ENCODE measurements at places on chromosomes 7 and 10.

DNA sequence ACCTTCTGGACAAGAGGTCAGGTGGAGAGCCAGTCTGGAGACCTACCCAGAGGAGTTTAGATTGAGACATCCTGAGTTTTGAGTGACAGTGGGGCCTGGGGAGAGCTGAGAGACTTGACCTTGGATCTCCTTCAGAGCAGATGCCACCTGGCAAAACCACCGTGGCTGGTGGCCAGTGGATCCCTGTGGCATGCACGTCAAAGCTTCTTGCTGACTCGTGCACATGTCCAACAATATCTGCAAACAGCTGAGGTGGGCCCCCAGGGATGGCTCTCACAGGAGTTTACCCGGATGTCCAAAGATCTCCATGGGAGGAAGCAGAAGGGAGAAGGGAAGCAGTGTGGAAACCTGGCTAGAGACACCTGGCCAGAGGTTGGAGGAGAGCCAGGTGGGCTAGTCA lies 230.5 kb downstream of the FANK1 start:
- DNase-seq = no peak

GRCh38 chr10:71187600-71187999 lies 24.8 kb upstream of the UNC5B start:
- DNase-seq = no peak

DNA sequence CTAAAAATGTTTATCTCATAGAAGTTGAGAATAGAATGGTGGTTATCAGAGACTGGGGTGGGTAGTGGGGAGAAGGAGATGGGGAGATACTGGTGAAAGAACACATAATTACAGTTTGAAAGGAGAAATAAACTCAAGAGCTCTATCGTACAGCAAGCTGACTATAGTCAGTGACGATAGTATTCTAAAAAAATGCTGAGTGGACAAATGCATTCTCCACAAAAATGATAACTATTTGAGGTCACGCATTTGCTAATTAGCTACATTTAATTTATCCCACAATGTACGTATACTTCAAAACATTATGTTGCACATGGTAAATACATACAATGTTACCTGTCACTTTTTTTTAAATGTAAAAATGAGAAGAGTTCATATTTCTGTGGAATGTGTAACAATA lies 507.7 kb downstream of the CALN1 start:
- no peak for DNase-seq

- DNase-seq = no peak
Measured at GRCh38 chr7:80517282-80517747, 5.5 kb upstream of the GNAT3 start.

DNA sequence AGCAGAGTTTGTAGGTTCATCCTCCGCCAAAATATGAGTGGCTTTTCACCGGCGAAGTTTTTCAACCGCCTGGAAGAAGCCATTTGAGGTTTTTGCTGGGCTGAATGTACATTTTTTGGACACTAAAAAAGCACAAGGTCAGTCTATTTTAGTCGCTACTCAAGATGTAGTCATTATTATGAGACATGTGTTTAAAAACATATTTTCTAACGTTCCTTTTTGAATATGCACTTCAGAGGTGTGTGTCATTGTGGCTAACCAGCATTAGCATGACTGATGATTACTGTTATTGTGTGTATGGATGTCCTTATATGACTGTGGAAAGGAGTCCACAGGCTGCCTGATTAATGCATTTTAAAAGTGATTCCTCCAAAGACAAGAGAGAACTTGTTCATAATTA lies 605.4 kb downstream of the INHBA start:
- peak; percentile 68 for DNase-seq

GRCh38 chr7:3067193-3067592 lies 23.5 kb upstream of the CARD11 start:
- no peak for DNase-seq

DNA sequence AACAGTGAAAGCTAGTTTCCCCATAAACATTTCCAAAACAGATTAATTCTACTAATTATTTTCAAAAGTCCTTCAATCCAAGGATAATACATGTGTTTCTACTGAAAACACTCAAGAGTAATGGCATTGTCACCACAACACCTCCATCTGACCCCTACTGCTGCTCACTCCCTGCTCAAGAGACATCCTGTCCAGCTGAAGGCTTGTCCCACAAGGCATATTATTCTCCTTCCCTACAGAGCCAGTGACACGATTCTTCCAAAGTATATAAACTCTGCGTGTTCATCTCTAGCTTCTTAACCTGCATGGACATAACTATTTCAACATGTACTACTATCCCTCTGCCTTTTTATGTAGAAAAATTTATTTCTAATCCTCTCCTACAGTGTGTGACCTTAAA lies 182.1 kb downstream of the CPEB3 start:
- DNase-seq = no peak

GRCh38 chr10:63767138-63767801 lies 246.1 kb downstream of the REEP3 start:
- peak; percentile 92 for DNase-seq

- DNase-seq = no peak
Measured at GRCh38 chr10:3996697-3997096, 211.7 kb upstream of the KLF6 start.

DNA sequence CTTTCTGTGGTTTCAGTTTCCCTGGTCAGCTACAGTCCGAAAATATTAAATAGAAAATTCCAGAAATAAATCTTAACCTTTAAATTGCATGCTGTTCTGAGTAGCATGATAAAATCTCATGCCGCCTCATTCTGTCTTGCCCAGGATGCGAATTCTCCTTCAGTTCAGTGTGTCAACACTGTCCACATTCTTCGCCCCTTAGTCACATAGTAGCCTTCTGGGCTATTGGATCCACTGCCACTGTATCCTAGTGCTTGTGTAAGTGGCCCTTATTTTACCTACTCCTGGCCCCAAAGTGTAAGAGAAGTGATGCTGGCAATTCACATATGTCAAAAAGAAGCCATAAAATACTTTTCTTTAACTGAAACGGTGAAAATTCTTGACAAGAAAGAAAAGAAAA lies 129.6 kb downstream of the ZWINT start:
- no peak for DNase-seq

- no peak for DNase-seq
Measured at GRCh38 chr7:111678281-111678680, 116.0 kb upstream of the IMMP2L start.

GRCh38 chr10:24494236-24494635 lies 229.5 kb downstream of the ARHGAP21 start:
- no peak for DNase-seq

- DNase-seq = no peak
Measured at GRCh38 chr7:139490130-139490529, 6.7 kb upstream of the KLRG2 start.

GRCh38 chr7:45660201-45660900 lies 86.2 kb downstream of the ADCY1 start:
- DNase-seq = no peak

- DNase-seq = peak; percentile 63
Measured at GRCh38 chr7:143492043-143492471, 14.4 kb downstream of the TAS2R41 start.

DNA sequence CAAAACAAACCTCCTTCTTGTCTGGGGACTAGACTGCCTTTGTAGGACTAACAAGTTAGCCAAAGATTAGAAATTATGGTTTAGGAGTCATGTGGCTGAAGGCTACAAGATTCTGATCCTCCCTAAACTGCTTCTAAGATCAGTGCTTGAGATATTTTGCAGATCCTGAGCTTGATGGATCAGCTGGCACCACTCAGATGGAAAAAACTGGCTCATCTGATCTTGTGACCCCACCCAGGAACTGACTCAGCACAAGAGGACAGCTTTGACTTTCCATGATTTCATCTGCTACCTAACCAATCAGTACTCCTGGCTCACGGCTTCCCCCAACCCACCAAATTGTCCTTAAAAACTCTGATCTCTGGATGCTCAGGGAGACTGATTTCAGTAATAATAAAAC lies 271.5 kb upstream of the TAC1 start:
- DNase-seq = no peak

- DNase-seq = no peak
Measured at GRCh38 chr10:35466170-35466569, 129.9 kb downstream of the CCNY start.

DNA sequence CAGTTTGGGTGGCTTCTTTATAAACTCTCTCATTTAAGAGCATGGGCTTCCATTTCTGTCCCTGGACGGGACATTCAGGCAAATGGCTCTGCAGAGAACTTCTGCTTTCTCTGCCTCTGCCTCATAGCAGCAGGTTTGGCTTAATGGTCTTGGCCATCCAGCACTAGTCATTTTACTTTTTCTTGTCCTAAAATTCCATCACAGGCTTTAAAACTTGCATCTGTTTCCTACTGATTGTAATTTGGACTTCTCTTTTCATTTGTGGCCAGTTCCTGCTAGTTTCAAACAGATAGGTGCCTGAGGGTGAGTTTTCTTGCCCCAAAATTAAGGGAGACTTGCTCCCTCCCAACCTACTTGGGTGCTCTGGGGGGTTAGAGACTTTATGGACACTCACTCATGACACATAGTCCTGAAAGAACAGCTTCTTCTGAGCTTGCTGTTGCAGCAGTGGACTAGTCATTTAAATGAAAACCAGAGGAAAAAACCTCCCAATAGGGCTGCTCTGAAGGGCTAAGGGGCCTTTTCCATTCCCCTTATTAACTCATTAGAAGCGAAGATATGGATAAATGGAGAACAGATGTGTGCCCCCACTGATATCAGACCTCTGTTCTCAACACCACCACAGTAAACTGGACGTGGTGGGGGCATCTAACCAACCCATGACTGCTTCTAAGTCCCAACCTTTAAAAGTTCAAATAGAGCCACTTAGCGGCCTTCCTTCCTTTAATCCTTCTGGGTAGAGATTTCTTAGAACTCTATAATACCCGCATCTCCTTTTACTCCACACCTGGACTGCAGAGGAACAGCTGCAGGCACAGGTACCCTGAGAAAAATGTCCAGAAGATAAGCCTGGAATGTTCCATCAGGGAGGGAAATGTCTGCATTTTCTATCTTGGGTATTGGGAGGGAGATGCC lies 38.8 kb downstream of the SVOPL start:
- no peak for DNase-seq

- peak; percentile 56 for DNase-seq
Measured at GRCh38 chr10:69451209-69451783, at the start of gene TSPAN15. TSS of gene TSPAN15 (plus strand) at chr10:69451465. CDS start at chr10:69451595, 130 bp downstream.

DNA sequence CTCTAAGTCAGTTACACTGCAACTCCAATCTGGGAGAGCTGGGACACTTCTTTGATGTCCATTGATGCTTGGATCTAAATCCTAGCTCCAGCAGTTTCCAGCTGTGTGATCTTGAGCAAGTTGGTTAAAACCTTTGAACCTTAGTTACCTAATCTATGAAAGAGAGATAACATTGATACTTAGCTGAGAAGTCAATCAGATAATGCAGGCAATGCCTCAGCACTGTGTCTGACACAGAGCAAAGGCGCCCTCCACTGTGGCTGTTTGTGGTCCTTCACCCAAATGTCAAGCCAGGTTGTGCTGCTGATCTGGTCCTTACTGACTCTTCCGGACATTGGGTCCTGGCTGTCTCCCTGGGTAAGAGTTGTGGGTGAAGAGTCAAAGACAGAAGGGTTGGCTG lies 20.2 kb downstream of the DNTT start:
- DNase-seq = no peak

GRCh38 chr10:30231071-30231652 lies 117.9 kb downstream of the MTPAP start:
- no peak for DNase-seq
